CD4-positive, alpha-beta T cell treated with Interleukin-6 for 4 hours (primary cell): ENCODE measurements at places on chromosomes 16 and 17.

GRCh38 chr17:77101521-77102410 lies 39.0 kb upstream of the SEC14L1 start:
- DNase-seq, result no peak

DNA sequence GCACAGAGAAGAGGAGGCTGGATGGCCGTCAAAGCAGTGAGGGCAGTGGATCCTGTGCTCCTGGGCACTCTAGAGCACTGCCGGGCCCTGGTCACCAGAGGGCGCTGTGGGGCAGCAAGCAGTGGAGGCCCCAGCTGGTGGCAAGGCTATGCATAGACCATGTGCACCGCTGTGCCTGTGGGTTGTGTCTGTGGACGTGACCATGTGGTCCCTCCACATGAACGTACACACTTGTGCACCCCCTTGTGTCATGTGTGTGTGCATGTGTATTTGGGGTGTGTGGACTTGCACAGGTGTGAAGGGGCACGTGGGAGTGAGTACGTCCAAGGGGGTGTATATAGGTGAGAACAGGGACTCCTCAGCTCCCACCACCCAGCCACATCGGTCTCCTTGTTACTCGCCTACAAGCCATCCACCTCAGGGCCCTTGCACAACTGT lies 4.4 kb upstream of the MAP2K3 start:
- DNase-seq, result peak; percentile 92

GRCh38 chr17:82229698-82230608 lies 1.1 kb downstream of the SLC16A3 start:
- DNase-seq, result no peak

GRCh38 chr16:86467490-86467889 lies 42.8 kb upstream of the FOXF1 start:
- DNase-seq, result no peak

- peak; percentile 62 for DNase-seq
Observed at GRCh38 chr17:82592767-82593589, 55.3 kb downstream of the WDR45B start.

GRCh38 chr17:29433541-29433940 lies 43.4 kb downstream of the TAOK1 start:
- peak; percentile 8 for DNase-seq

DNA sequence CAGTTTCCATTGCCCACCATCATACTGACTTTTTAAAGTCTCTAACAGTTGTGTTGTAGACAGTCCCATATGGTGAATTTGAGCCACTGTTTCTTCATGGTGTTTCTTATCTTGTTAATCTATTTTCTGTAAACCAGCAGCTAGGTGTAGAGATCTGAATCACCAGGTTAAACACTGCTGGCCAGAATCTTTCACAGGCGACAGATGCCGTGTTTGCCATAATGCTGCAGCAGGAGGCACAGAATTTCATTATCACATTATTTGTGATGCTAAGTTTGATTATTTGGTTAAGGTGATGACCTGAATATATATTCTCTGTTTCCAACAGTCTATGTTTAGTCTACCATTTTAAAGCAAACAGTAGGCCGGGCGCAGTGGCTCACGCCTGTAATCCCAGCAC lies 11.5 kb upstream of the CNGB1 start:
- DNase-seq, result no peak

DNA sequence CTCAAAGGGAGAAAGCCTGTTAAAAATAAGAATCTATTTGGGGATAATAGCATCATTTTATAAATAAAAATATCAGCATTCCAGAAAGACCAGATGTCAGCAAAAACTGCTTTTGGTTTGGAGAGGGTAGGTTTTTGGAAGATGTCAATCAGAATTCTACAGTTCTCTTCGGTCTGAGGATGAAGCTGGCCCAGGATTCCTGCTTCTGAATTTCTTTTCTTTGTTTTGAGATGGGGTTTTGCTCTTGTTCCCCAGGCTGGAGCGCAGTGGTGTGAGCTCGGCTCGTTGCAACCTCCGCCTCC lies 31.0 kb upstream of the PITPNA start:
- no peak for DNase-seq

DNA sequence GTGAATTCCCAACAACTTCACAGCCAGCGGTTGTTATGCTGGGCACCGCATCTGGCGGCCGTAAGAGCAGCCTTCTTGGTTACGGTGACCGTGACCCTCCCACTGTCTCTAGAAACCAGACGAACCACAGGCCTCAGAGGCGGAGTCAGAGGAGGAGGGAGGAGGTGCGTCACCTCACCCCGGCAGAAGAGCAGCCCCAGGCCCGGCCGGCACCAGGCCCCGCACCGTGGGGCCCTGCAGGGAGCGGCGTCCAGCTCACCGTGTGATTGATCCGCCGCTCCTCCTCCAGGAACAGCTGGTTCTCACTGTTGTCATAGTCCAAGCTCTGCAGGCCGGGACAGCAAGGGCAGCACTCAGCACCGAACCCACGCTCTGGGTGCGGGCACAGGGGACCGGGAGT lies 13.7 kb downstream of the CLCN7 start:
- DNase-seq, result no peak

DNA sequence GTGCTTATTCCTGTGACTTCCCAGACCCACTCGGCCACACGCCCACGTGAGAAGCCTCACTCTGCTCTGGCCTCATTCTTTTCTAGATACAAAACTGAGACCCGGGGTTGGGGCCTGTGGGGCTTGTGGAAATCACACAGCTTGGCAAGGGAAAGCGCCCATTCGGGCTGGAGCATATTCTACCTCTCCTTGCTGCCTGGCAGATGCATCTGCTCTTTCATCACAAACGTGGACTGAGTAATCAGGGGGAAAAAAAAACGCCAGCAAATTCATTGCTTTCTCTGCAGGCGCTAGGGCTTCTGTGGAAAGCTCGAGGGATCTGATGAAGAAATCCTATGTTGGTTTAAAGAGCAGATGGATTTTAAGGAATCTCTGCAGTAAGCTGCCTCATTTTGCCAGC lies 44.4 kb downstream of the DNAH9 start:
- no peak for DNase-seq

- no peak for DNase-seq
Observed at GRCh38 chr16:46759309-46759708, 11.2 kb upstream of the MYLK3 start.

- DNase-seq, result no peak
Observed at GRCh38 chr17:80825471-80826345, 165.9 kb upstream of the CHMP6 start.

DNA sequence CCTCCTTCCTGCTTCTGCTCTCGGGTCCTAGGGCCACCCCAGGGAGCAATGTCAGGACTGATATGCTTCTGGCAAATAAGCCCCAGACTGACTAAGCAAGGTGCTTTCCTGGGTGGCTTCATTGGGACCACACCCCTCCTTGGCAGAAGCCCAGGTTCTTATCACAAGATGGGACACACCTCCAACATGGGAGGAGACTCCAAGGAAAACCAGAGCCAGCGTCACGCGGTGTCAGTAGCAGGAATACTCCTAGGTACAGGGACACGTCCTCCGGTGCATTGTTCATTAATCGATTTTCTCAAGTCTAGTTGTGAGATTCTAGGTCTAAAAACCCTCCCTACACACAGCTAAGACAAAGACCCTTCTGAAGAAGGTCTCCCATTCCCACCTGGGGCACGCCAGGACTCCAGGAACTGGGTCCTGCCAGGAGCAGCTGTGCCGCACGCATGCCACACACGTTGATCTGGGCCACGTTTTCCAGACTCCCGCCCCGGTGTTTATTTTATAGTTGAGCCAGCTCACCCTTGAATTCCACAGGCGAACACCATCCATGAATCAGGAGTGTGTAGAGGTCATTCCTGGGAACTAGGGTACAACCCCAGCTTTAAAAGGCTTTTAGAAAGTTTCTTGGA lies 30.8 kb downstream of the FA2H start:
- DNase-seq, result no peak

GRCh38 chr16:84834403-84834772 lies 14.6 kb downstream of the CRISPLD2 start:
- no peak for DNase-seq

DNA sequence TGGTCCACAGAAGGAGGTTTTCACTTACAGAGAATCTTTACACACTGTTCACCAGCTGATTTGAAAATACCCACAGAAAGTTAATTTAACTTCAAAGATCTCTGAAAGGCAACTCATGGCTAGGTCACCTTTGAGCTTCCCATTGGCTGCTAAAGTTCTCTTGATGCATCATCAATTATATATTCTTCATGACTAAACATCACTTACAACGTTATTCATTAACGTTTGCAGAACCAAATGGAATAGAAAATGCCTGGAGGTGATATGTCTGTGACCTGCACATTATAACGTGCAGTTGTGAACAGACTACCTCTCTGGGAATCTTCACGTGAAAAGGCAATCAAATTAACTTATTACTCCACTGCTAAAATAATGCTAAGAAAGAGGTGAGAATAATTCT lies 238.5 kb downstream of the ZFHX3 start:
- no peak for DNase-seq

- DNase-seq, result peak; percentile 59
Observed at GRCh38 chr17:76271669-76272540, 6.8 kb downstream of the UBALD2 start.

- DNase-seq, result no peak
Observed at GRCh38 chr16:49490321-49490705, 116.7 kb downstream of the C16orf78 start.

DNA sequence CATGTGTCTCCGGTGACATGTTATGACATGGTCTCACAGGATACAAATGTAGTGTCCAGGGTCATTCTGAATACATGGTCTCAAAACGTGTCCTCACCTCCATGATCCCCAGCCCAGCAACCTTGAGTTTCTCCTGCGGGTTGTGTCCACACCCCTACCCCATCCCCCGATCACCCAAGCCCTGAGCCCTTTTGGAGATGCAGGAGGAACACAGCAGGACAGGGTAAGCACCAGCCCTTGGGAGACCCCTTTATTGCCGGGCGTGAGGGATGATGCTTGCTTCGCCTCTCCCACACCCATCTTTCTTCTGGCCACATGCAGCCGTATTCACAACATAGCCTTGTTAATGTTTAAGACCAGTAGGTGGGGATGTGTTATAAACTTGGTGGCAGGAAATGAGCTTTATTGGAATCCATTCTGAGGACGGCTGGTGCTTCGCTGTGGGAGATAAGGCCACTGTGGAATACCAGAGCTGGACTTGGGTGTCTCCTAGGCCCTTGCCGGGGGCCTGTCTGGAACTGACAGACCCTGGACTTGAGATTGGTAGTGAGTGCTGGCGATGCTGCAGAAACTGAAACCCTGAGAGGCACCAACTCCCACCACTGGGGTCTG lies 5.5 kb downstream of the TMEM132E start:
- no peak for DNase-seq

- no peak for DNase-seq
Observed at GRCh38 chr16:9469512-9469911, 378.1 kb downstream of the HAPSTR1 start.

- peak; percentile 84 for DNase-seq
Observed at GRCh38 chr16:48623304-48624016, 13.5 kb upstream of the N4BP1 start.

DNA sequence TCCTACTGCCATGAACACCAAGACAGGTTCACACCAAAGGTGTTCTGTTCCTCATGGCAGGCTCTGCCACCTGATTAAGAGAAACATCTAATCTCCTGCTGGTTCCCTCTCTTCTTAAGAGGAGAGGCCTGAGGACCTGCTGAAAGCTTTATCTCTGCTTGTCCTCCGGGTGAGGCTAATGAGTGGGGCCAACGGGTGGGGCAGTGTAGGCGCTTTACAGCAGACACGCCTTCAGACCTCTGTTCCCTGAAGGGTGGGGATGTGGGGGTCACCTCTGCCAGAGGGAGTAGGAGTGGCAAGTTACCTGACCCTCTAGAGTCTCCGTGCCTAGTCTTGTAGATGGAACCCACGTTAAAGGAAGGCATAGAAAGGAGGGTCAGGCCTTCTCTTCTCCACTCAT lies 4.2 kb upstream of the MRM1 start:
- DNase-seq, result no peak

GRCh38 chr16:57384248-57385070 lies 12.2 kb downstream of the CX3CL1 start:
- no peak for DNase-seq

- peak; percentile 54 for DNase-seq
Observed at GRCh38 chr17:49218941-49219913, 8.7 kb downstream of the ABI3 start.

- DNase-seq, result no peak
Observed at GRCh38 chr17:48037838-48038323, 284 bp upstream of the COPZ2 start.

DNA sequence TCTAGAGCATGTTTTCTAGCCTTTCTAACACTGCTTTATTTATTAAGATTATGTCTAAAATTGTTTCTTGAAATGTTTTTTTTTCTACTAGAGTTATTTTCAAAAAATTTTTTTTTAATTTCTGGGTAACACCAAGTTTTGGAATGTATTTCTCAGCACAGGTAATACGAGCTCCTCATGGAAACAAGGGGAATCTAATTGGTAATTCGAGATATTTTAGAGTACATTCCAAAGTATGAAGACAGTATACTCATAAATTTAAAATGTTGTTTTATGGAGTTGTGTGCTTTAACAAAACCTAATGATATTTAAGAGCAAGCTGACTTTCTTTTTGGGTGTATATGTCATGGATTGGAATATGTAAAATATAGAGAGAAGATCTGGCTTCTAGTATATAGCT lies 42.4 kb downstream of the OMG start:
- no peak for DNase-seq

- DNase-seq, result no peak
Observed at GRCh38 chr16:80085606-80086005, 455.2 kb upstream of the DYNLRB2 start.

GRCh38 chr16:56267888-56268287 lies 76.6 kb downstream of the GNAO1 start:
- no peak for DNase-seq

GRCh38 chr16:87016046-87017035 lies 300.9 kb downstream of the C16orf95 start:
- no peak for DNase-seq

GRCh38 chr17:6713130-6713917 lies at the start of gene SLC13A5:
TSS of gene SLC13A5 (minus strand) at chr17:6713369. CDS start at chr17:6713333, 36 bp downstream.
- peak; percentile 6 for DNase-seq

GRCh38 chr17:50559674-50560184 lies 786 bp upstream of the CACNA1G start:
- peak; percentile 50 for DNase-seq

DNA sequence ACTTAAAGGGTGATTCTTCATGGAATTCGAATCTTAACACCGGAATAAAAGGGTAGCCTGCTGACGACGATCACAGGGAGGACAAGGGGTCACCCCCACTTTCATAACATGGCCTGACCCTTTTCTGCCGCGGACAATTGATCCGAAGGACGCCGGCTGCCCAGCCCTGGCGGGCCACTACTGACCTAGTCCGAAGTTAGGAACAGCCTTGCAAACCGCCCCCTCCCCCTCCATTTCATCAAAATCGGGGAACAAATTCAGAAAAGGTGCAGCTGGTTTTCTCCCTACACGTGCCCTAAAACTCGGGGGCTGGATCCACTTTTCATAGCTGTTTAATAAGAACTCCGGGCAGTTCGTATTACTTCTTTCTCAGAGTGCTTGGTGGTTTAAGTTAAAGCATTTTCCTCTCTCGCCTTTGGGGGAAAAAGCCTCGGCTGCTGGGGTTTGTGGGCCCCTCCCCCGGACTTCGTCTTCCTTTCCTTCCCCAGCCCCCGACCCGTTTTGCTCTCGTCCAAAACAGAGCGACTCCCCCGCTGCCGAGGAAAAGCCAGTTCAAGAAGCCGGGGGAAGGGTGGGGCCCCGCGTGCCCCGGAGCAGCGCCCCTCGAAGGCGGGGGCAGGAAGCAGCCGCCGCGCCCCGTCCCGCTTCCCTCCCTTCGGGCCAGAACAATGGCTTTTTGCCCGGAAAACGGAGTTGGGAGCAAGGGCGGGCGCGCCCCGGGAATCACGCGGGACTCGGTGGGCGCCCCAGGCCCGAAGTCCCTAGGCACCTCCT lies 641 bp upstream of the CBX2 start:
- DNase-seq, result peak; percentile 49
